ENCODE measurements at places on chromosomes 7 and 10.
A peak's percentile ranks its signal among the peaks of the same experiment; 100 is the strongest.

- DNase-seq, result no peak
Observed at GRCh38 chr7:30738026-30738915, 13.7 kb upstream of the INMT start.

DNA sequence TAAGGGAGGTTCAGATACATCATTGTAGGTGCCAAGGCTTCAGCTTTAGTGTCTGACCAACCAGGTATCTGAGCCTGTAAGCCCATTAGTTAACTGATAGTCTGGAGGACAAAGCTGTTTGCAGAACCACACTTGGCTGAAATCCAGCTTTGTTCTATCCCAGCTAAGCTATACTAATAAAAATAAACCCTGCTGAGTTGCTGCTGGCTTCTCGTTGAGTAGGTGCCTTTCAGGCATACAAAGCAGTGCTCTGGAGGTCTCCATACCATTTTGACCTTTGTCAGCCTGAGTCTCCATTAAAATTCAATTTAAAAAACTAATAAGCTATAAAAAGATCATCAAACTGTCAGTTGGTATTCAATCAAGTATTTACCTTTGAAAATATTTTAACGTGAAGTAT lies 22.0 kb downstream of the CDCA7L start:
- DNase-seq, result no peak

GRCh38 chr10:12705943-12706342 lies 295.6 kb downstream of the CCDC3 start:
- DNase-seq, result no peak

DNA sequence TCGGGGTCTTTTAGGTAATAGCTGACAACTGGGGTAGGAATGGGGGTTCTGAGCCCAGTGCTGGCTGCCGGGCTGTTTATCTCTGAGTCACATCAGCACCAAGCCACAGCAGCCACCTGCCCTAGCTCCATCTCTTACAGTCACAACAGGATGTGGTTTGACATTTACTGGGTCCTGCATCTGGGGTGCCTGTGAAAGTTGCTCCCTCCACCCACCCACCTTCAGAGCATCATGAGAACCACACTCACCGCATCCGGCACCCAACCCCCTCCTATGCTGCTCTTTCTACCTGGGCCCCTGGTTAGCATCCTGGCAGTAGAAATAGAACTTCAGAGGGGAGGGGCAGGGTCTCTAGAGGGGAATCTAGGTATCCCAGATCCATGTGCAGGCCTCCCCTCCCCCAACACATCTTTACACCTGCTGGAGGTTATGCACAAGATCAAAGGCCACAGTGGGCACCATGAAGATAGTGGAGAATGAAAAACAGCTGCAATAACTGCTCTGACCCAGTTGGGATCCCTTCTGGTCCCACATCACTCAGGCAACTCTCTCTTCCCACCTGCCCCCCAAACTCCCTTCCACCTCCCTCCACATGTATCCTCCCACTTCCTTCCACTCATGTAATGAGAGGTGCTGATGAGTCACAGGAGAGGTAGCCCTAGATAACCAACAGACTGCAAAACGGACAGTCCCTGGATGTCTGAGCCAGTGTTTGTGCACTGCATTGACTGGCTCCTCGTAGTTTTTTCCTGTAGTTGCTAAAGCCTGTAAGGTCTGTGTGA lies 38.2 kb downstream of the PRSS2 start:
- peak; percentile 41 for DNase-seq

- no peak for DNase-seq
Observed at GRCh38 chr7:144787127-144787526, 48.7 kb downstream of the TPK1 start.

DNA sequence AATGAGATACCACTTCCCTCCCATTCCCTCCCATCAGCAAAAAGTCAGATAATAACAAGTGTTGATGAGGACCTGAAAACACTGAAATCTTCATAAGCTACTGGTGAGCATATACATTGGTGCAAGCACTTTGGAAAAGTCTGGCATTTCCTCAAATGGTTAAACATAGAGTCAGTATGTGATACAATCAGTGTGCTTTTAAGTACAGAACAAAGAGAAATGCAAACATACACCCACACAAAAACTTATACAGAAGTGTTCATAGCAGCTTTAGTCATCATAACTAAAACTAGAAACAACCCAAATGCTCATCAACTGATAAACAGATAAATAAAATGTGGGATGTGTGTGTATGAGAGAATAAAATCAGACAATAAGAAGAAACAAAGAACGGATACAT lies 261.9 kb downstream of the ELMO1 start:
- no peak for DNase-seq

GRCh38 chr7:591856-592628 lies 72.4 kb upstream of the PDGFA start:
- DNase-seq, result no peak

GRCh38 chr7:155471718-155472117 lies 13.8 kb downstream of the EN2 start:
- DNase-seq, result no peak

DNA sequence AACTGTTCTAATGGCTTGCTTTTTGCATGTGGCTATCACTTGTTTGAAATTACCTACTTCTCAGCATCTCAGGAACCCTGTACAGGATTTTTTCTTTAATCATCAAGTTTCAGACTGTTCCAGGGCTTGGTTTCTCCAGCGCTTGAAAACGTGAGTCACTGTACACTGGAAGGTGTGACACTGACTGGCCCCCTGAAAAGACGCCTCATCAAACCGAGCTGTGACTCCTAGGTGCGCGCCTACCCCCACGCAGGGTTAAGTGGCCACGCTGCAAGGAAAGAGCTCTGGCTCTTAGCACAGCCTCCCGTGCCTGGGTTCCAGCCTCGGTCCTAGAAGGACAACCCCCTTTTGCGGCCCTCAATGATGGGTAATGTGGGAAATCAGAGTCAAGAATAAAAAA lies 81.0 kb downstream of the EBF3 start:
- peak; percentile 43 for DNase-seq

DNA sequence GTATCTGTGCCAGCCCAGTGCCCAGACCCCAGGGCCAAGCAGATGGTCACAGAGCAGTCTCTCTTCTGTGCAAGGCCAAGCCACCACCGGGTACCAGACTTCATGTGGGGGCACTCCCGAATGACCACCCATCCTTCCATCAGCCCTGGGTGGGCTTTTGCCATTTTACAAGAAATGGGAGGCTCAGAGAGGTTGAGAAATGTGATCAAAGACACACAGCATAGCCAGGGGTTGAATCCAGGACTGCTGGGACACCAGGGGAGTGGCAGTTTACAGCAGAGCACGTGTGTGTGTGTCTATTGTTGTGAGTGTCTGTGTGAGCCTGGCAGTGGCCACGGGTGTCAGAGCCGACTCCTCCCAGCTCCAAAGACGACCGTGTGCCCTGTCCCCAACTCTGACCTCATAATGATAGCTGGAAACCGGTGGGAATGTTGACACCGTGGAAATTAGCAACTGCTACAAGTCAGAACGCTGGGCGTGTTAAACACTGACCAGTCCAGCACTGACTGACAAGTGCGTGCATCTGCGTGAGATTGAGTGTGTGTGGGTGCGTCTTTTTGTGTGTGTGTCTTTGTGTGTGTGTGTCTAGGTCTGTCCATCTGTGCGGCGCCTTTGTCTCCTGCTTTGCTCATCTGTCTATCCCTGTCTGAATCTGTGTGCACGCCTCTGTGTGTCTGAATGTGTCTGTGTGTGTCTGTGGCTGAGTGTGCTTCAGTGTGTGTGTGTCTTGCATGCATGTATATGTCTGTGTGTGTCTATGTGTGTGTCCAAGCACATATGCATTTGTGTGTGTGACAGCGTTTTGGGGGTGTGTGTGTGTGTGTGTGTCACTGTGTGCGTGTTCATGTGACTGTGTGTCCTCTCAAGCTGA lies 17.2 kb upstream of the SLC29A4 start:
- DNase-seq, result no peak

- no peak for DNase-seq
Observed at GRCh38 chr10:23441251-23441650, 2.4 kb downstream of the OTUD1 start.

DNA sequence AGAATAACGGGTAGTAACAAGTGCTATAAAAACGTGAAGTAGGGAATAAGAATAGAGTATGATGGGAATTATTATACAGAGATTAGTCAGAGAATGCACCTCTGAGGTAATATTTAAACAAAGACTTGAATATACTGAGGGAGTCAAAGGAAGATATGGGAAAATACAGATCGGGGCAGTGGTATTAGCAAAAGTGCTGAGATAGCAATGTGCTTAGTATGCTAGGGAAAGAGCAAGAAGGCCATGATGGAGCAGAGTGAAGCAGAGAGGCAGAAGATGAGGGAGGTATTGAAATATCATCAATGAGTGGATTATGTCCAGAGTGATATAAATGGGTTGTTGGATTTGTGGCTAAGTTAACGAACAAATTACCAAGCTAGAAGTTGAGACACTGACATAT lies 96.5 kb upstream of the GPR22 start:
- no peak for DNase-seq

Data from ascending aorta (tissue), 2 donors.